ENCODE measurements at places on chromosomes 5 and 9. TPM values are rescaled to one million over a fixed set of nuclear protein-coding genes. Genes with fewer than 3 reads are reported as not detected.

- no peaks in the 10 kb centered on the region for H3K27me3 ChIP-seq
- no peak overlapping the region for H3K27ac ChIP-seq
- no peaks in the 10 kb centered on the region for H3K36me3 ChIP-seq
- H3K4me3 ChIP-seq = no peak overlapping the region
- peak; percentile 66 for DNase-seq
- H3K4me1 ChIP-seq = peaks cover 6% of the 10 kb centered on the region
Measured at GRCh38 chr5:134249469-134250379, 23.9 kb upstream of the PPP2CA start.

DNA sequence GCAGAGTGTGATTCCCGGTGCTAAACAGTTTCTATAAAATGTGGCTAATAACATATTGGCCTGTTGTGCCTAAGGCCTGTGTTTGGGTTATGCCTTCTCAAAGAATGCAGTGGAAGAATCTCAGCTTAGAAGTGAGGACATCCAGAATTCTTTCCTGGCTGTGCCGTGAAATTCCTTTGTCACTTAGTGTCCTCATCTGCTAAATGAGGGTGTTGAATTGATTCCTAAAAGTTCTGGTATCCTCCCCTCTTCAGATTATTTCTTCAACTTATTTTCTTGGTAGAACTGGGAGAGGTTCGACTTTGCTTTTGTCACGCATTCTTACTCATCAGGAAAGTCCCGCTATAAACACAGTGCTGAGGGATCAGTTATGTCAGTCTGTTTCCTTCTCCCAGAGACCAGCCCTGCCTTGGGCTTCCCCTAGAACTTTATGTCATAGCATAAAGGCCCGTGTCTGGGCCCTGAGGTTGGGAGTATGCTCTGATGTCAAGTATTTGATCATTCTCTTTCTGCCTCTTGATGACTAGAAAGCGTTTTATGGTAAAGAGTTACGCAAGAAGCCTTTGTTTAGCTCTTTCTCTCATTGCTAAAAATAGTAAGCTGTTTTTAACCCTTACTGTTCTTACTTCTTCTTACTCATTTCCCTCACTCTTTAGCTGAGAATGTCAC, 29.5 kb downstream of the MTAP start:
- no peak overlapping the region for H3K4me3 ChIP-seq
- H3K4me1 ChIP-seq = peaks cover 39% of the 10 kb centered on the region
- H3K36me3 ChIP-seq = peaks cover 59% of the 10 kb centered on the region
- no peak for DNase-seq
- H3K27me3 ChIP-seq = no peaks in the 10 kb centered on the region
- peak overlapping the region; percentile 56 for H3K27ac ChIP-seq

- no peaks in the 10 kb centered on the region for H3K4me1 ChIP-seq
- no peak for DNase-seq
- H3K27ac ChIP-seq = no peak overlapping the region
- no peaks in the 10 kb centered on the region for H3K27me3 ChIP-seq
- H3K4me3 ChIP-seq = no peak overlapping the region
Measured at GRCh38 chr5:109516390-109516789, 106.6 kb upstream of the PJA2 start.

Gene MAP1B
- total RNA-seq = 659 TPM

Gene NR2F1-AS1
- 6.7 TPM for total RNA-seq

- H3K27me3 ChIP-seq = no peaks in the 10 kb centered on the region
- no peak overlapping the region for H3K27ac ChIP-seq
- no peaks in the 10 kb centered on the region for H3K36me3 ChIP-seq
- H3K4me3 ChIP-seq = no peak overlapping the region
- no peaks in the 10 kb centered on the region for H3K4me1 ChIP-seq
Measured at GRCh38 chr5:167232675-167233311, 1058.7 kb upstream of the WWC1 start.

Gene HTR4
- total RNA-seq = 3.1 TPM

GRCh38 chr5:158145827-158146226, 286.9 kb upstream of the CLINT1 start:
- no peaks in the 10 kb centered on the region for H3K27me3 ChIP-seq
- H3K27ac ChIP-seq = no peak overlapping the region
- H3K4me3 ChIP-seq = no peak overlapping the region
- DNase-seq = no peak
- no peaks in the 10 kb centered on the region for H3K36me3 ChIP-seq

GRCh38 chr9:128892221-128892921, 10.4 kb downstream of the LRRC8A start:
- H3K4me1 ChIP-seq = peaks cover 56% of the 10 kb centered on the region
- H3K4me3 ChIP-seq = peak overlapping the region; percentile 21
- peaks cover 30% of the 10 kb centered on the region for H3K36me3 ChIP-seq
- no peaks in the 10 kb centered on the region for H3K27me3 ChIP-seq

Gene MUSK
- total RNA-seq = 8.6 TPM

Gene MED22
- 31.3 TPM for total RNA-seq

- DNase-seq = no peak
- H3K27me3 ChIP-seq = no peaks in the 10 kb centered on the region
- H3K36me3 ChIP-seq = no peaks in the 10 kb centered on the region
- H3K4me1 ChIP-seq = peaks cover 7% of the 10 kb centered on the region
- peak overlapping the region; percentile 50 for H3K27ac ChIP-seq
Measured at GRCh38 chr5:142296914-142297417, 27.9 kb downstream of the SPRY4 start.

- DNase-seq = no peak
- H3K27me3 ChIP-seq = no peaks in the 10 kb centered on the region
- H3K36me3 ChIP-seq = peaks cover 9% of the 10 kb centered on the region
Measured at GRCh38 chr9:129835860-129836223, 584 bp downstream of the USP20 start.

DNA sequence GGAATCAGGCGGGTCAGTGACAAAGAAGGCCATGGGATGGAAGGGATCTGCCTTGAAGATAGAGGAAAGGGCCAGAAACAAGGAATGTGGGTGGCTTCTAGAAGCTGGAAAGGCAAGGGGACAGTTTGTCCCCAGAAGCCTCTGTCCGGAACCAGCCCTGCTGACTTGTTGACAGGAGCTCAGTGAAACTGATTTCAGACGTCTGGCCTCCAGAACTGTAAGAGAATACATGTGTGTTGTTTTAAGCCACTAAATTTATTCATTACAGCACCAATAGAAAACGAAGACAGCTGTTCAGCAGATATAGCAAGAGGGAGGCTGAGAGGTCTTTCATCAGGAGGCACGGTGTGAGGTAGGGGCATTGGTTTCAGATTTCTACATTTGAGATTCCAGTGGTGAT, 422.5 kb downstream of the KDM4C start:
- no peak overlapping the region for H3K27ac ChIP-seq
- no peak for DNase-seq
- H3K36me3 ChIP-seq = no peaks in the 10 kb centered on the region

DNA sequence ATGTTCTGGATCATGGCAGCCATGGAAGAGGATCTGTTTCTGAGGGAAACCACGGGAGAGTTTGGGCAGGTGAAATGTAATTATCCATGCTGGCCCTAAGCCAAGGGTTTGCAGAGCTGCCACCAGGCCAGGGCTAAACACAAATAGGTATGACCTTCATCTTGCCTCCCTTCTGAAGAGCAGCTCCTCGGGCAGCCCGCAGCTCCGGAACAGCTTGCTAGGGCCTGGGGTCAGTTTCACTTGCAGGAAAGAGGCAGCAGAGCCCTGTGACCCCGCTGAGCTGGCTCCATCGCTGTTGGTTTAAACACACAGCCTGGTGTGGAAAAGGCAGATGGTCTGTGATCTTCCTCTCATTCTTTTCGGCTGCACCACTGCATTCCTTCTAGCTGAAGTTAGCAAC, 141.4 kb downstream of the TMEM38B start:
- no peaks in the 10 kb centered on the region for H3K27me3 ChIP-seq
- H3K4me1 ChIP-seq = no peaks in the 10 kb centered on the region
- no peak for DNase-seq
- H3K27ac ChIP-seq = no peak overlapping the region
- H3K36me3 ChIP-seq = no peaks in the 10 kb centered on the region
- H3K4me3 ChIP-seq = no peak overlapping the region

GRCh38 chr9:89730715-89731114, 125.9 kb downstream of the GADD45G start:
- DNase-seq = no peak
- H3K27me3 ChIP-seq = no peaks in the 10 kb centered on the region
- H3K4me1 ChIP-seq = peaks cover 19% of the 10 kb centered on the region
- H3K27ac ChIP-seq = no peak overlapping the region
- no peaks in the 10 kb centered on the region for H3K36me3 ChIP-seq

GRCh38 chr5:128673970-128674369, 135.9 kb upstream of the FBN2 start:
- H3K4me1 ChIP-seq = no peaks in the 10 kb centered on the region
- no peaks in the 10 kb centered on the region for H3K36me3 ChIP-seq
- no peaks in the 10 kb centered on the region for H3K27me3 ChIP-seq
- H3K27ac ChIP-seq = no peak overlapping the region
- no peak overlapping the region for H3K4me3 ChIP-seq

Gene EIF4E1B
- not detected for total RNA-seq

Gene SCGB3A1
- total RNA-seq = not detected

DNA sequence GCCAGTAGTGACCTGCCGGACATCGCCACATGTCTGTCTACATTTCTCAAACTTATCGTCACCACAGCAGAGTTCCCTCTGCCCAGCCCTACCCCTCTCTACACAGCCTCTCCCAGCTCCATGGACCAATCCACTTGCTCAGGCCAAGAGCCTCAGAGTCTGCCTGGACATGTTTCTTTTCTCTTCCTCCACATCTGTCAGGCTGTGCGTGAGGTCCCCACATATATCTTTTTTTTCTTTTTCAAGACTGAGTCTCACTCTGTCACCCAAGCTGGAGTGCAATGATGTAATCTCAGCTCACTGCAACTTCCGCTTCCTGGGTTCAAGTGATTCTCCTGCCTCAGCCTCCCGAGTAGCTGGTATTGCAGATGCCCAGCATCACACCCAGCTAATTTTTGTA, 62.7 kb upstream of the GGTA1 start:
- no peak for DNase-seq
- no peaks in the 10 kb centered on the region for H3K27me3 ChIP-seq
- no peak overlapping the region for H3K27ac ChIP-seq
- no peaks in the 10 kb centered on the region for H3K36me3 ChIP-seq

DNA sequence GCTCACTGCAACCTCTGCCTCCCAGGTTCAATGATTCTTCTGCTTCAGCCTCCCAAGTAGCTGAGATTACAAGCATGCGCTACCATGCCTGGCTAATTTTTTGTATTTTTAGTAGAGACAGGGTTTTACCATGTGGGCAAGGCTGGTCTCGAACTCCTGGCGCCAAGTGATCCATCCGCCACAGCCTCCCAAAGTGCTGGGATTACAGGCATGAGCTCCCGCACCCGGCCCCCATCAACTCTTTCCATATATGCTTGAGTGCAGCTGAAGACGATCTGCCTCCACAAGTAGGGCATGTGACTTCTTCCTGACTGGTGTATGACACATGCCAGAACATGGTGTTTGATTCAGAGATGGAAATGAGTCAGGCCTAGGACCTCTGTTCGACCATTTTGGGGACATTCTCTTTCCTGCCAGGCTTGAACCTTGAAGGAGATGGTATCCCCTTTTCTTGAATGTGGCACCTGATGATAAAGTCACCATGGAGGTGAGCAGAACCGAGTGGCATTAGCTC, 7.5 kb upstream of the CNOT6 start:
- H3K27ac ChIP-seq = no peak overlapping the region
- H3K27me3 ChIP-seq = no peaks in the 10 kb centered on the region
- H3K36me3 ChIP-seq = no peaks in the 10 kb centered on the region
- H3K4me1 ChIP-seq = no peaks in the 10 kb centered on the region
- no peak for DNase-seq
- no peak overlapping the region for H3K4me3 ChIP-seq

GRCh38 chr5:52799358-52799982, 11.8 kb downstream of the ITGA1 start:
- H3K27ac ChIP-seq = peak overlapping the region; percentile 91
- peaks cover 74% of the 10 kb centered on the region for H3K4me1 ChIP-seq
- H3K4me3 ChIP-seq = peak overlapping the region; percentile 47
- no peaks in the 10 kb centered on the region for H3K27me3 ChIP-seq

Gene PRLR
- 1.9 TPM for total RNA-seq

Gene SLC4A9
- total RNA-seq = not detected

DNA sequence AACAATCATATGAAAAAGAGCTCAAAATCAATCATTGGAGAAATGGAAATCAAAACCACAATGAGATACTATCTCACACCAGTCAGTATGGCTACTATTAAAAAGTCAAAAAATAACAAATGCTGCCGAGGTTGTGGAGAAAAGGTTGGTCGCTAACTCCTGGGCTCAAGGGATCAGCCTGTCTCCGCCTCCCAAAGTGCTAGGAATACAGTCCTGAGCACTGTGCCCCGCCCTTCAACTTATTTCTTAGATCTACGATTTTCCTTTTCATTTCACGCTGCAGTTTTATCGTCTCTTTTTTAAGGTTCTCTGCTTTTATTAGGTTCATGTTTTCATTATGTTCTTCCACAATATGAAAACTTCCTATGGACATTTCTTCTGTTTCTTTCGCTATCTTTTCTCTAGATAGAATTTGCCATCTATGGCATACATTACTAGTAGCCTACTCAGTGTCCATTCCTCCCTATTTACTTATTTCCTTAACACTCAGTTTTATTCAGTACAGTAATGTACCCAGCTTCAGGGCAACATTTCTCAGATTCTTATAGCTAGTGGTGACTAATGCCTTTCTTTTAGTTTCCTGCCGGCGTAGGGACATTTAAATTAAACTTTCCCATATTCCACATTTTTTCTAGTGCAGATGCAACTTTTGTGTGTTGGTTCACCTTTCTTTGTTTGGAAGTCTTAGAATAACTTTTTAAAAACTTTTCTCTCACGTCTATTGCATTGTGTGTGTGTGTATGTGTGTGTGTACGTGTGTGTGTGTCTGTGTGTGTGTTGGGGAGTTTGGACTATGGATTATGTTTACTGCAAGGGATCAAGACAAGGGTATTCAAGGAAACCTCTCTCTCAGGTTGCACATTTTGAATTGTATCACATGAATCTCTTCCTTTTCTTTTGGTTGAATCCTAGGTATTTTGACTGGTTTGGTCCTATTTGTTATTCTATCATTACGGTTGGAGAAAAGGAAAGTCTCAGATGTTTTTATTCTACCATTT, 21.6 kb upstream of the FBN2 start:
- H3K27me3 ChIP-seq = no peaks in the 10 kb centered on the region
- H3K27ac ChIP-seq = no peak overlapping the region
- H3K4me3 ChIP-seq = no peak overlapping the region

- H3K4me1 ChIP-seq = peaks cover 45% of the 10 kb centered on the region
- DNase-seq = peak; percentile 63
- H3K4me3 ChIP-seq = no peak overlapping the region
- no peak overlapping the region for H3K27ac ChIP-seq
- no peaks in the 10 kb centered on the region for H3K36me3 ChIP-seq
Measured at GRCh38 chr9:134319306-134320125, 6.7 kb upstream of the RXRA start.

- H3K27ac ChIP-seq = peak overlapping the region; percentile 82
- H3K27me3 ChIP-seq = no peaks in the 10 kb centered on the region
- H3K36me3 ChIP-seq = peaks cover 11% of the 10 kb centered on the region
- peaks cover 83% of the 10 kb centered on the region for H3K4me1 ChIP-seq
- DNase-seq = no peak
Measured at GRCh38 chr5:136056771-136057335, 28.1 kb downstream of the TGFBI start.

Gene C9orf153
- total RNA-seq = not detected

Gene RNF208
- total RNA-seq = 1.9 TPM

Gene FYB1
- total RNA-seq = 8.6 TPM

Gene TUT7
- 53.6 TPM for total RNA-seq

Gene PCDHGA2
- 2.8 TPM for total RNA-seq

GRCh38 chr9:73549991-73550390, 398.3 kb downstream of the ANXA1 start:
- H3K4me1 ChIP-seq = no peaks in the 10 kb centered on the region
- H3K27me3 ChIP-seq = no peaks in the 10 kb centered on the region
- H3K36me3 ChIP-seq = no peaks in the 10 kb centered on the region
- DNase-seq = no peak
- no peak overlapping the region for H3K27ac ChIP-seq
- no peak overlapping the region for H3K4me3 ChIP-seq

Gene PCDHGB7
- 16.1 TPM for total RNA-seq

All from sigmoid colon (tissue), 7 donors.